AG09309 (cell line): ENCODE measurements at places on chromosomes 5 and 9.

GRCh38 chr5:72539038-72539437, 31.8 kb upstream of the ZNF366 start:
- no peak for DNase-seq

DNA sequence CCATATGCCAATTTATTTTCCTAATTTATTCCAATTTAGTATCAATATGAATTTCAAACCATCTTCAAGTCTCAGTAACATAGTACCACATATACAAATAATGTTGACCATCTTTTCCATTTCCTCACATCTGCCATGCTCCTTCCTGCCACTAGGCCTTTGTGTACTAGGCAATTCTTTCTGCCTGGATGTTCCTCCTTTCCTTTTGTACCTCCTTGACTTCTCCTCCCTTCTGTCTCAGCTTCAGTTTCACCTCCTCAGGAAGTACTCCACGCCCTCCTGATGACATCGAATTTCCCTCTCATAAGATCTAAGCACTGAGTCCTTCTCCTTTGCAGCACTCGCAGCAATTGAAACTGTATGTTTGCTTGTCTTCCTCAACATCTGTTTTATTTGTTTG, 53.9 kb downstream of the MEF2C start:
- DNase-seq = no peak

GRCh38 chr5:96745844-96746531, 61.8 kb downstream of the ERAP1 start:
- no peak for DNase-seq

DNA sequence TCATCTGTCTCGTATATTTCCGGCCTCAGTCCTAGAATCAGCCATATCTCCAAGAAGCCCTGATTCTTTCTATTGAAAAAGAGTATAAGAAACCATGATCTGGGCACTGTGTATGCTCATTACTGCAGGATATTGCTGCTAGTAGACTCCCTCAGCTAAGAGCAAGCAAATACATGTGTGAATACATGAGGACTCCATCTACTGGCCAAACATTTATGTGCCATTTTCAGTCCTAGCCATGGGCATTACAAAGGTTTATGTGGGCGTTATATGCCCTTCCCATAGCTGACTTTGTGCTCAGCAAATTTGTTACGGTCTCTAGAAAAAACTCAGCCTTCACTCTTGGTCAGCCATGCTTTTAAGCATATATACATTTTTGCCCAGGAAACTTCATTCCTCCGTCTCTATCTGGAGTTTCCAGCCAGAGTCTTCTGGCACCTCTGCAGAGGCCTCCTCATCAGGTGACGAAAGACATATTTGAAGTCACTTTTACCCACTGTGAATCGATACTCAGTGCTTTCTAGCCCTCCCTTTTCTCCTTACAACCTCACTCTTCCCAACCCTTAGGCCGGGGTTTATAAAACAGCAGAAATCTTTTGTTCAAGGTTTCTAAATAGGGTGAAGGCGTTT, 1495.6 kb upstream of the CDH6 start:
- DNase-seq = no peak

DNA sequence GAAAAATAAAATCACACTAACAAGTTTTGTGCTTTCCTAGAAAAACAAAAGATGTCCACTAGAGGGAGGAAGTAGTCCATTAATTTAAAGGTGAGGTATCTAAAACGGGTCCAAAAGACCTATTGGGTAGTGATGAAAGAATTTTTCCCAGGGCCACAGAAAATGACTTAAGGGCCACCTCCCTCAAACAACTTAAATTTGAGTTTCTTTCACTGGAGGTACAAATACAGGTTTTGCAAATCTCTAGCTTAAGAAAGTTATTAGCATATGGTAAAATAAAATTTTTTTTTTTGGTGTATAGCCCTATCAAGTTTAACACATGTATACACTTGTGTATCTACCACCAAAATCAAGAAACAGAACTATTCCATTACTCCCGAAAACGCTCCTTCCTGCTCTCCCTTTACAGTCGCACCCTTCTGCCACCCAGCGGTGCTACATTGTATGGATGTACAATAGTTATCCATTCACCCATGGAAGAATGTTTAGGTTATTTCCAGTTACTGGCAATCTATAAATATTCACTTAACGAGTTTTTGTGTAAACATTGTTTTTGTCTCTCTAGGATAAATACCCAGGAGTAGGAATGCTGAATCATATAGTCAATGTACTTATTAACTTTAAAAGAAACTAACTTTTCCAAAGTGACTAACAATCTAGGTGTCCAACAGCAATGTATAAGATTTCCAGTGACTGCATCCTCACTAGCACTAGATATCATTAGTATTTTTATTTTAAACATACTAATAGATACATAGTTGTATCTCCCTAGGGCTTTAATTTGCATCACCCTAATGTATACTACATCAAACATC, 21.9 kb downstream of the DEPDC1B start:
- DNase-seq = no peak

- DNase-seq = no peak
Observed at GRCh38 chr5:29796013-29796412, 1397.5 kb upstream of the CDH6 start.

GRCh38 chr9:136569526-136570148, 23.8 kb upstream of the NOTCH1 start:
- DNase-seq = no peak

DNA sequence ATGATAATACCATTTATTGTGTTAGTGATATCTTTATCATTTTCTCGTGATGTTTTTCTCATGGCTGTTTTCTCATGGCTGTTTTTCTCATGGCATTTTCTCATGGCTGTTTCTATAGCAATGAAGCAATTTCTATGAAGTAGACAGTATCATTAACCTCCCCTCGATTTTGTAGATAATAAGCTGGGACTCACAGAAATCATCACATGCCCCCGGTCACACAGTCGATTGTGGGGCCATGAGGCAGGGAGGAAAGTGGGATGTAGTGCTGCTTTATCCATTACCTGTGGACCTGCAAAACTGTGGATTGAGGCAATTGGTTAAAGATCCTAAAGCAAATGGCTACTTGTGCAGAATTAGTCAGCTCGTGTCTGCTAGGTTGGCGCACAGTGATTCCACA, 47.3 kb downstream of the TGFBI start:
- no peak for DNase-seq

- no peak for DNase-seq
Observed at GRCh38 chr9:20592673-20593072, 29.6 kb downstream of the MLLT3 start.

GRCh38 chr5:120765189-120765588, 301.1 kb downstream of the PRR16 start:
- DNase-seq = peak; percentile 34

DNA sequence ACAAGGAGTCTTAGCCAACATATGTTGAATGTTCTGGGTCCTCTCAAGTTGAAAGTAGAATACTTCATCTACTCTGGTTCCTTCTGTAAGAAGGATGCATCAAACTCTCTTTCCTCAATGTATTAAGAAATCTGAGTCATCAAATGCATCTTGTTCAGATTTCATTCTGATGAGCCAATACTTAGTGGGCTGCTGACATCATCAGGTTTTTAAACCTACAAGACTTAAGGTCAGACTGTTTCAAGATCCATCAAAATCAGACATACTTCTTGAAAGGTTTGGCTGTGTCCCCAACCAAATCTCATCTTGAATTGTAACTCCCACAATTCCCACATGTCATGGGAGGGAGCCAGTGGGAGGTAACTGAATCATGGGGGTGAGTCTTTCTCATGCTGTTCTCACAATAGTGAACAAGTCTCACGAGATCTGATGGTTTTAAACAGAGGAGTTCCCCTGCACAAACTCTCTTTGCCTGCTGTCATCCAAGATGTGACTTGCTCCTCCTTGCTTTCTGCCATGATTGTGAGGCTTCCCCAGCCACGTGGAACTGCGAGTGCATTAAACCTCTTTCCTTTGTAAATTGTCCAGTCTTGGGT, 168.8 kb downstream of the RAPGEF6 start:
- DNase-seq = peak; percentile 18

DNA sequence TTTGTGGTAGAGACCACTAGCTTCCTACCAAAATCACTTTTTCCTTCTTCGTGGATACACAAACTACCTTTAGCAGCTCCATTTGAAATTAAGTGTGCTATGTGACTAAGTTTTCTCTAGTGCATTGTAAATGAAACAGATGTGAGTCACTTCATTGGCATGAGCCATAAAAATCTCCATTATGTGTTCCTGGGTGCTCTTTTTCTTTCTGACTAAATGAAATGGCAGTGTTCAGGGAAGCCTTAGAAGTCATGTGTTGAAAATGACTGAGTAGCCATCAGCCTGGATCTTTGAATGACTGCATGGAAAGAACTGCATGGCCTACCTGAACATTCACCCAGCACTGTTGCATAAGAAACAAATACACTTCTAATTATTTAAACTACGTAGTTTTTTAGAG, 107.9 kb downstream of the NDUFAF2 start:
- peak; percentile 68 for DNase-seq

- no peak for DNase-seq
Observed at GRCh38 chr9:97567894-97568202, 65.3 kb downstream of the TSTD2 start.

- DNase-seq = no peak
Observed at GRCh38 chr9:116806075-116806474, 119.0 kb downstream of the TRIM32 start.

- DNase-seq = no peak
Observed at GRCh38 chr9:90142580-90142979, 500.0 kb downstream of the DIRAS2 start.

GRCh38 chr5:139027150-139027549, 152.0 kb upstream of the LRRTM2 start:
- no peak for DNase-seq

- peak; percentile 73 for DNase-seq
Observed at GRCh38 chr9:87290241-87291052, 207.2 kb upstream of the DAPK1 start.

- no peak for DNase-seq
Observed at GRCh38 chr5:136027311-136027710, 1.5 kb upstream of the TGFBI start.

GRCh38 chr5:95909738-95910137, 51.9 kb downstream of the ELL2 start:
- DNase-seq = no peak

DNA sequence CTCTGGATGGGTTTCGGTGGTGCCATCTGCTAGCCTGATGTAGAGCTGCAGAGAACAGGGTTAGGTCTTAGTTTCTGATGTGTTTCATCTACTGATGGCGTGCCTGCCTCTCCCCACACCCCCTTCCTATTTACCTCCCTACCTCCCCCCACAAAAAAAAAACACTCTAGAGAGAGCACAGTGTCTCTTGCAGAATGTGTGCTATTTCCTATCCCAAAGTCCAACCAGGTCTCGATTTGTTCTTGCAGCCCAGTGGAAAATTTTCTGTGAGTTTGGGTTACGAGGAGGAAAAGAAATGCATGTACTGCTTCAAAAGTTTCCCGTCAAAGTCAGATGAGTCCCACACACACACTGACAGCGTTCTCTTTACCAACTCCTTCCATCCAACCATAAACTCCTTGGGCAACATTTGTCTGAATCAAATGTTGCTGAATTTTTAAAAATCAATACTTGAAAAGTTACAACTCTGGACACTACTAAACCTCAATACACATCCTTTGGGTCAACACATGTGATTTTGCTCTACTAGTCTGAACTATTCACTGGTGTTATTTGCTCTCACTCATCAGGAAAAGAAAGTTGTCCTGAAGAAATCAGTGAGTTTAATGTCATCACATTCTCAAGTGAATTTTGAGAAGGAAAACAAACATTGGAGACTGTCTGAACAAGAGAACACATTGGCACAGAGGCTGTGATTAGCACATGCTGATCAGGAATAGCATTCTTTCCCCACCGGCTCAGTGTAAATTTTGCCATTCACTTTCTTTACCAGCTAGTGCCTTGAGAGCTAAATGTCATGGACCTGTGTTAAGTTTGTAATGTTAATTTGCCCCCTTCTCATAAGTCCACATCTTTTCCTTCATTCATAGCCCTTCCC, 84.1 kb downstream of the MAMDC2 start:
- DNase-seq = no peak

DNA sequence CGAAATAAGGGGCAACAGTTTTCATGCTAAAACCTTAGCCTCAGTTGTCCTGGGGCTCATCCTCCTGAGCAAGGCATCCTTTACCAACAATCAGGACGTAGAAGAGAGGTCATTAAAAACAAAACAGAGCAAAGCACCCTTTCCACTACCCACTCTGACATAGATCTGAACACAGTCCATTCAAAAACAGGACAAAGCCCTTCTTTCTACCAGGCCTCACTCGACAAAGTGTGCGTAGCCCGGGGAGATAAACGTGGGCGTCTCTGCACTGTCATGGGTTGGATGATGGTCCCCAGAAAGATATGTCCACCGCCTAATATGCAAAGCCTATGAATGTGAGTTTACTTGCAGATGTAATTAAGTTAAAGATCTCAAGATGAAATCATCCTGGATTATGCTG, 60.6 kb upstream of the TAS2R1 start:
- no peak for DNase-seq

DNA sequence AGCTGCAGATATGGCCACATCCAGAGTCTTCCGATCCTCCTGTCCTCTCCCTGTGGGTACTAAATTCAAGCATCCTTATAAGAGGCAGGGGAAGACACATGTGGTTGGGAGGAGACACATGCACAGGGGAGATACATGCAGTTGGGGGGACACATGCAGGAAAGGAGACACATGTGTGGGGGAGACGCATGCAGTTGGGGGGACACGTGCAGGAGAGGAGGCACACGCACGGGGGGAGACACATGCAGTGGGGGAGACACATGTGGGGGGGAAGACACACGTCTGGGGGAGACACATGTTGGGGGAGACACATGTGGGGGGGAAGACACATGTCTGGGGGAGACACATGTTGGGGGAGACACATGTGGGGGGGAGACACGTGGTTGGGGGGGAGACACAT, 21.2 kb upstream of the OLFM1 start:
- no peak for DNase-seq

GRCh38 chr5:145637396-145637795, 197.7 kb downstream of the PRELID2 start:
- no peak for DNase-seq

DNA sequence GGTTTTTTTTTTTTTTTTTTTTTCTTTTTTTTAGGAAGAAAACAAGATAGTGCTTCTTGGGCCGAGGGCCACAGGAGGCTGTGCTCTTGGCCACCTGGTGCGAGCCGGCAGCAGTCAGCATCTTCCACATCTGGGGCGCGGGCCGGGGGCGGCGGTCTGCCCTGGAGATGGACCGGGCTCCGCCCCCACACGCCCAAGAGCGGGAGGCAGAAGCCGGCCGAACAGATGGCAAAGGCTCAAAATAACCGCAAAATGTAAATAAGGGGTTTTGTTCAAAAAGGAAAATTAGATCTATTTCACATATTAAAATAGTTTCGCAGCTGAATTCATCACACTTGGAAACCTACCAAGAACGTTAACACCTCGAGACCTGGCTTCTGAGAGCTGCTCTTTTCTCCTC, 51.5 kb upstream of the UBAC1 start:
- no peak for DNase-seq

DNA sequence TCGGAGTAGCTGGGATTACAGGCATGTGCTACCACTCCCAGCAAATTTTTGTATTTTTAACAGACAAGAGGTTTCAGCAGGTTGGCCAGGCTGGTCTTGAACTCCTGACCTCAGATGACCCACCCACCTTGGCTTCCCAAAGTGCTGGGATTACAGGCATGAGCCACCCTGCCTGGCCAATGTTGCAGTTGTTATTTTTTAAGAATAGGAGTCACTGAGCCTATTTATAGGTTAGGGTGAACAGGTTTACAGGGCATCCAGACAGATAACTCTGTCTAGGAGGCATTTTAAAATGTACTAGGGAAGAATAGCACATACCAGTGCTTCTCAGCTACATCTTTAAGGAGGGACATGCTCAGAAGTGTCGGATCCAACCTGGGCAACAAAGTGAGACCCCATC, 60.1 kb upstream of the BNC2 start:
- no peak for DNase-seq
